NCI-H510A treated with DMSO at 0.1 percent for 48 hours (cell line): ENCODE measurements at places on chromosomes 3 and 15.

DNA sequence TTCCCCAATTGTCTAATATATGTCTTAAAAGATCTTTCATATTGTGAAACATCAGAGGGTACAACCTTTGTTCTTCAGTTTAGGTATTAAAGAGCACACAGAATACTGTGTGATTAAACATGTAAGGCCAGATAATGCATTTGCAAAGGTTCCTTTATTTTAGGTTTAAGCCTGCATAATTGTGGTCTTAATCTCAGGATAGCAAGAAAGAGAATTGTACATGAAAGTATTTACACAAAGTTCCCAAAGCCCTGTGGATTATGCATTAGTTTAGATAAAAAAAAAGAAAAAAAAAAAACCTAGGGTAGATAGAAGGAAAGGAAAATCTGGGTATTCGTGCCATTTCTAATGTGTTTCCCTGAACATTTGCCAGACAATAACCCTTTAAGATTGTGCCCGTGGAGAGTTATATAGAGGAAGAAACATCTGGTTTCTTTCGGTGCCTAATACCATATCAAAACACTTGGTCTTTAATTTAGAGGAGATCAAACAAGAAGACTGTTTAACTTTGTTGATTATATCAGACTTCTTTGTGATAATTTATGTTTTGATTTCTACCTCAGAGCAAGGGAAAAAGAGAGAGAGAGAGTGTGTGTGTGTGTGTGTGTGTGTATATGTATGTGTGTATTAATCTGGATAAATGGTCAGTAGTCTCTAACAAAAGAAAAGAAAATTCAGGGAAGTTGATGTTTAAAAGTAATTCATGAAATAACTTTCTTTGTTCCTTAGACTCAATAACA lies 139.6 kb upstream of the CGNL1 start:
- DNase-seq: no peak

DNA sequence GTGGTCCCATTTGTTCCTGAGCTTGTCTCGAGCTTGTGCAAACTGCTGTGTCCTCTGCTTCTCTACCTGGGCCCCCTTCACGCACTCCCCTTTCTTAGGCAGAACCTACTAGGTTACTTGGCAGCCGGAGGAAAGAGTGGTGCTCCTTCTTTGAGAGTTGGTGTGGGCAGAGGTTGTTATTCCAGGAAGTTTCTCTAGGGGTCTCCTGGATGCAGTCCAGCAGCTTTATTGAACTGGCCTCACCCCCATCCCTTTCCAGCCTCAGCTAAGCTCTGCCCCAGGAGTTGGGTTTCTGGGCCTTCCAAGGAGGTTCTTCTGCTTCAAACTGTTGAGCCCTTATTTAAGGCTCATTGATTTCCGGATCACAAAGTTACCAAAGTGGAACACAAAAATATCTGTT lies 103.2 kb downstream of the C3orf70 start:
- no peak for DNase-seq

- no peak for DNase-seq
These were observed 12.7 kb upstream of the LXN start for GRCh38 chr3:158685159-158685558.

DNA sequence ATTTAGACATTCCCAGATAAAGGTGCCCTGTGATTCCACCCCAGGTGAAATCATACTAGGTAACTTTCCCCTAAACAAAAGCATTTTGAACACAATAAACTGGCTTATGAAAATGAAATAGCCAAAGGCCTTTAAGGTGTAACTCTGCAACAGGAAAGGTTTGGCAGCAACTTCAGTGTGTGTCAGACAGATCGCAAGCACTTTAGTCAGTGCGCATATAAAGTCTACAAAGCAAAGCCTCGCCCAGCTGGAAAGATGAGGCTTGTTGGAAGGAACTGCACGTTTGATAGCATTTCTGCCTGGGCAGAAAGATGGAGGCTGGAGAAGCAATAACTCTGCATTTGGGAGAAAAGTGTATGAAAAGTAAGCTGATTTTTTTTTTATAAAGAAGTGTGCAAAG lies 57.9 kb downstream of the PRICKLE2 start:
- no peak for DNase-seq

- DNase-seq: no peak
These were observed 57.0 kb upstream of the MCTP2 start for GRCh38 chr15:94174399-94174802.

DNA sequence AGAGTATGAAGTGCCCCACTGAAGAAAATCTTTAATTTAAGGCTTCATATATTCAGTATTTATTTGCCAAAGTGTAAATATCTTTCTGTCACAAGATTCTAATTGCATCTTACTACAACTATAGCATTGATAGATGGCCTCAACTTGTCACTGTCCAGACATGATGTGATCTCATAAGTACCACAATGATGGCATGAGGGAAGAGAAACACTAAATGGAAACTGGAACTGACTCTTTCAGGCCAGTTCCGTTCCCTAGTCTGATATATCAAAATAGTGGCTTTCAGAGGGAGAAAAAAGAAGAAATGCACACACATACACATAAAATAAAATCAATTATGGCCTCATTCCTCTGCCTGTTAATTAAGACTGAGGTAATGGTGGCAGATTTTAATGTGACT lies 615.7 kb downstream of the TBL1XR1 start:
- no peak for DNase-seq

DNA sequence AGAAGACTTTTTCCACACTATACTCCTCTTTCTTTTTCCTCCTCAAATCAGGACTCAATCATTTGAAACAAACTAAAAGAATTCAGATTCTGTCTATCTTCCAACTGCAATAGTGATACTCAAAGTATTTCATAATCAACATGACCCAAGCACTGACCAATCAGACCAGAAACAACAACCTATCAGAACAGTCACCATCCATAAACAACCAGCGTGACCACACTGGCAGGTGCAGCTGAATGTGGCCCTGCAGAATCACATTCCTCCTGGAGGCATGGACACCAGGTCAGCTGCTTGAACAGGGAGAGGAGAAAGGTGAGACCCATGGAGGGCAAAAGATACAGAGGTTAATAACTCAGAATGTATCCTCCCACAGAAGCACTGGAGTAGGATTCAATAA lies 13.3 kb downstream of the HRG start:
- DNase-seq: no peak

DNA sequence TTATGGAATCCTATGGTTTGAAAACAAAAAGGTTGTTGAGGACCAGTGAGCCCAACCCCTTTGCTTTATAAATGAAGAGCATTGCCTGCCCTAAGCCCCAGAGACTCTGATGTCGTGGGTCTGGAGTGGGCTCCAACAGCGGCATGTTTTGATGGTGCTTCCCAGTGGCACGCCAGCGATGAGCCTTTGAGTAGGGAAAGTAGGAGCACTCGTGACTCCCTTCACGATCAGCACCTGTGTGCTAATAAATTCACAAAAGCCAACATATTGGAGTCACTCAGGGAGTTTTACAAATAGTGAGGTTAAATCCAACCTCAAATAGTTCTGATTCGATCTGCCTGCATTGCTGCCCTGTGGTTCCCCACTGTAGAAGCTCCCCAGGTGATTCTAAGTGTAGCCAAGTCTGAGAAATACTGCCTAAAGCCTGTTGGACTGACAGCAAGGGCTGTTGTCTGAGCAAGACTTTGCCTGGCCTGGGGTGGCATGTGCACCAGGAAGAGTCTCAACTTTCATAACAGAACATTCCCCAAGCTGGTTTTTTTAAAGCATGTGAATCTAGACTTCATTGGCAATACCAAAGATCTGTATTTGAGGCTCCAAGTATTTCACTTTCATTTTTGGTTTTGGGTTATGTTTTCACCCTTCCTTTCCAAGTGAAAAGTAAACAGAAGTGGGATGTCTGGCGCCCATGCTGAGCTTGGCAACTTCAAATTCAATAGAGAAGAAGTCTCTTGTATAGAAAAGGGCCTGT lies 9.9 kb downstream of the CCR5 start:
- no peak for DNase-seq

DNA sequence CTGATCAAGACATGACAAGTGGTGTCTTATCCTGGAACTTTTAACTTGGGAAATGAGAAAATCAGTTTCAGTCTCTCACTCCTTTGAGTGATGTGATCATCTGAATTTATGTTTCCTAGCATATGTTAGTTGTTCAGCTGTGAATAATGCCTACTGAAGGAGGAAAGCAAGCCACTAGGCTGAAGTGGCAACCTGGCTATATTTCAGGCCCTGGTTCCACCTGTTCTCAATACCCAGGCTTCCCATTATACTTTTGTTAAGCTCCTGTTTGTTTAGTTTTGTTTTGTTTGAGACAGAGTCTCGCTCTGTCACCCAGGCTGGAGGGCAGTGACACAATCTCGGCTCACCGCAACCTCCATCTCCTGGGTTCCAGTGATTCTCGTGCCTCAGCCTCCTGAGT lies 243.8 kb downstream of the ALCAM start:
- peak; percentile 15 for DNase-seq

- no peak for DNase-seq
These were observed 397.0 kb downstream of the EPHA3 start for GRCh38 chr3:89504432-89504831.

- DNase-seq: no peak
These were observed 34.2 kb upstream of the ACAD9 start for GRCh38 chr3:128845119-128845777.

DNA sequence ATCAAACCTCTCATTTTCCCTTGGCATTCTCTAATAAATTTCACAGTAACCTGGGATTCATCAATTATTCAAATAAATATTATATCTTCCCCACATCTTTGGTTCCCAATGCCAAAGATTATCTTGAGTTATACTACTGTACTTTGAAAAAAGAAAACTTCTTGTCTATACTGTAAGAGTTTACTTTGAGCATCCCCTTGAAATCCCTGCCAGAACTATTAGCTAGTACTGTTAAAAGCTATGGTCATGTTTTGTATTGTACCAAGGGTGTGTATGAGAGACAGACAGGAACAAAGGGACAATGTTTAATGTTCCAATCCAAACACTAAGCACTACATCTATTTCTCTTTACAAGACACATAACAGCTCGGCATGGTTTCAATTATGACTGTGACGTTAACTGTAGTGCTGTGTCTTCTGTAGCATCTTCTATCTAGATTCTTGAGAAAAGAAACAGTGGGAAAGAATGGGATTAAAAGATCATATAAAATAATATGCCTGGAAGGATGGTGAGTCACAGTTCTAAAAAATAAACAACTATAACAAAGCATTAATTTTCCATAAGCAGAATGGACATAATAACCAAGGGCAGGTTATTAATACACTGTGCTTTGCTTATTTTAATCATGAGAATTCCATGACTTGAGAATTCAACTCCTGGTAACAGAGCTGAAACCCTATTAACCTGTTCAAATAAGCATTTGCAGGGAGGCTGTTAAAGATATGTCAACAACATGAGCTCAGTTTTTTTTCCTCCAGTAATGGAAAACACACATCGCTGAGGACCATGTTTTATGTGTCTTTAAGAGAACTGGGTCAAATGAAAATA lies 71.1 kb downstream of the ALDH1A2 start:
- DNase-seq: peak; percentile 3

DNA sequence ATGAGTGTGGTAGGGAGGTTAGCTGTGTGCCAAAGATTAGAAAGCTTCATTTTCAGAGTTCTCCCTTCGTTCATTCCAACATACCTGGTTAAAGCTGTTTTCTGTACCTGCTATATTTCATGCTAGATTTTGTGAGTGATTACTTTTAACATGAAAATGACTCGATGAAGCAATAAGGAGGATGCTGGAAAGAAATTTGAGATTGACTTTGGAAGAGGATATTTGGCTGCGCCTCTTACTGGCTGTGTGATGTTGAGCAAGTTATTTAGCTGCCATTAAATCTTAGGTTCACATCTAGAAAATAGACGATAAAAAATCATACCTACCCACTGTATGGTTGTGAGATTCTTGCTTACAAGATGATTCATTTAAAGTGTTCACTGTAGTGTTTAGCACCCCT lies 288.7 kb downstream of the ZIC4 start:
- no peak for DNase-seq

DNA sequence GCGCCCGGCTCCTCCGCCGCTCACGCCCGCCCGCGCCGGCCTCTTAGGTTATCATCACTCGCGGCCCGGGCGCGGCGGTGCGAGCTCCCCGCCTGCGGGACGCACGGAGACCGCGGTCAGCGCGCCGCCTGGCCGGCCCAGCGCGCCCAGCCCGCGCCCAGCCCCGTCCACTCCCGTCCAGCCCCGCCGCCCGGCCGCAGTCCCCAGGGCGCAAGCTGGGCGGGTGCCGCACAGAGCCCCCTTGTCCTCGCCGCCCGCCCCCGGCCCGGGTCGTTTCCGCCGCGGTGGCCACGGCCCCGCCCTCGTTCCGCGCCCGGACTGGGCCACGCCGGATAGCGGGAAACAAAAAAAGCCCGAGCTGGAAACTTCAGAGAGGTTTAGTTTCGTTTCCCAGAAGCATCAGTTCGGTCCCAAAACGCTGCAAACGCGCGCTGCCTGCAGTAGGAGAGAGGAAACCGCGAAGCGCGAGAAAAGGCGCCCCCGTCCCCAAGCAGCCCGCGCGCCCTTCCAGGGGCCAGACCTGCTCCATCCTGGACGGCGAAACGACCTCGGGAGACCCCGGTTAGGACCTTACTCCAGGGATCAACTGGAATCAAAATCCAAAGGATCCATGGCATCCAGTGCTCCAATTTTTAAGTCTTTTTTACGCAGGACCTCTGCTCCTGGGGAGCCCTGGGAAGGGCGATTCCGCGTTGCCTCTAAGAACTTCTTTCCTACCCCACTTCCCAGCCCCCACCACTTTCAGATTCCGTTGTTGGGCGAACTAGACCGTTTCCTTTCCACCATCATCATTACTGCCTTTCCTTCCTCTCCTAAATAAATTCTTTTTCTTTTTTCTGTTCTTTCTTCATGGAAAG lies at the start of gene ATP10A:
ATP10A (minus strand) TSS at position 217 of the 857 bp plus-strand sequence. CDS start 231 bp downstream, outside the sequence.
- DNase-seq: no peak

DNA sequence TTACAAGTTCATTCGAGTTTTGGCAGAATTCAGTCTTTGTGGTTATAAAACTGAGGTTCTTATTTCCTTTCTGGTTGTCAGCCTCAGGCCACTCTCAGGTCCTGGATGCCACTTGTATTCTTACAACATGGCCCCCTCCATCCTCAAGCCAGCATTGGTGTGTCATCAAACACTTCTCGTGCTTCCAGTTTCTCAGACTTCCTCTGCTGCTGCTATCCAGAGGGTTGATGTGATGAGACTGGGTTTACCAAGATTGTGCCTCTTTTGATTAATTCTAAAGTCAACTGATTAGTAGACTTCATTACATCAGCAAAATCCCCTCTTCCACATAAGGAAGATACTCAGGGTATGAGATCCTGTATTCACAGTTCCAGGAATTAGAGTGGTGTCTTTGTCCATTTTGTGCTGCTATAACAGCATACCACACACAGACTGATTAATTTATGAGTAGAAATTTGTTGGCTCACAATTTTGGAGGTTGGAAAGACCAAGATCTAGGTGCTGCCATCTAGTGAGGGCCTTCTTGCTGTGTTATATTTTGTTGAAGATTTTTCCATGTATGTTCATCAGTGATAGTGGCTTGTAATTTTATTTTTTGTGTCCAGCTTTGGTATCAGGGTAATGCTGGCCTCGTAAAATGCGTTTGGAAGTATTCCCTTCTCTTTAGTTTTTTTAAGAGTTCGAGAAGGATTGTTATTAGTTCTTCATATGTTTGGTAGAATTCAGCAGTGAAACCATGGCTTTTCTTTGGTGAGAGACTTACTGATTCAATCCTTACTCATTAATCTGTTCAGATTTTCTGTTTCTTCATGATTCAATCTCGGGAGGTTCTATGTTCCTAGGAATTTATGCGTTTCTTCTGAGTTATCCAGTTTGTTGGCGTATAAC lies 11.1 kb downstream of the LRCH3 start:
- DNase-seq: peak; percentile 23
